ENCODE measurements at places on chromosomes 7 and 10. TPM values are rescaled to one million over a fixed set of nuclear protein-coding genes. Genes with fewer than 3 reads are reported as not detected.
A peak's percentile ranks its signal among the peaks of the same experiment; 100 is the strongest.

DNA sequence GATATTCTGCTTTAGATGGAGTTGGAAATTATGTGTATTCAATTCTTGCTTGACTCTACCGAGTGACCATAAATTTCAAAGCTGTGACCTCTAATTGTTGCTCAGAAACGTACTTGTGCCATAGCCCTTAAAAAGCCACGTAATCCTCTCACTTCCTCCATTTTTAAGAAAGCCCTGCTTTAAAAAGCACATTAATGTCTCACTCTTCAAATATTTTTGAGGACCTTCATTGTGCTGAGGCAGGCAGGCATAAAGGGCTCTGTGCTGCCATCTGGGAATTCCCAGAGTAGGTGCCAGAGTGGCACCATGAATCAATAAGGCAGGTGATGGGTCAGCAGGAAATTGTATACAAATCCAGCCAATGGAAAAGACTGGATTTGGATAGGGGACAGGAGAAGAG lies 97.7 kb upstream of the FAM204A start:
- no peak for DNase-seq

The CNPY1 gene
- not detected for total RNA-seq

DNA sequence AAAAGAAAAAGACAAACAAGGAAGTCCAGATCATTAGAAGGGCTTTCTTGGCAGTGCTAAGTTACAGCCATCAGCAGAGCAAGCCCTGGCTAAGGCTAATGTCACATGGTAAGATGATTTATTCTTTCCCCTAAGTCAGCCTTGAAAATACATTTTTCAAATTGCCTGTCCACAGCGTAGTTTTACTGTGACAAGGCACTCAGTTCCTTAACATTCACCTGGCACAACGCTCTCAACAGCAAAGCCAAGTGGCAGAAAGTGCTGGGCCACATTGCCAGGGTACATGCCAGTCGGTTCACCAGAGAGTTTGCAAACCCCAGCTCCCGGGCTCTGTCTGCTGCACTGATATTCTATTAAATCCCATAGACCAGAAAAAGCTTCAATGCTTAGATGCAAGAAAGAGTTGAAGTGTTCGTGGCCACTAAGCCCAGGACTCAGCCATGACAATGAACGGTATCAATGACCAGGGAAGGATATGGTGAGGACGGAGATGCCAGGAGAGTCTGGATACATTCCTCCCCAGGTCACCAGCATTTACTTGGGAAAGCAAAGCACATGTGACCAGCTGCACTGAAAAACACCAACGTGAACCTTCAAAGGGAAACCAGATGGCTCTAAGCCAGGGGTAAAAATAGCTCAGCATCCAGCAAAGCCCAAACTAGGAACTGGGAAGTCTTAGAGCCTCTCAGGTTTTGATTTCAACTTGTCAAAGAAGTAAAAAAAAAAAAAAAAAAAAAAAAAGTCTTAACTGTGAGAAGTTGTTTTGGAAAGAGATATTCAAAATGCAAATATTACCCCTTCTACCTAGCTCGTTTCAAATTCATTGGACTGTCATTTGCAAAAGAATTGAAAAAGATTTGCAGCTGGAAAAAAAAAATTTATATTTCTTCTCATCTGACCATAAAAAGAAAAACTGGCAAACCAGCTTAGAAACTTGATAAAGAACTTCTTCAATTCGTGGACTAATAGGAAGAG lies 23.9 kb upstream of the MPP7 start:
- peak; percentile 71 for DNase-seq

- no peak for DNase-seq
Observed at GRCh38 chr10:22344781-22345300, 455 bp upstream of the SPAG6 start.
